SJSA1 (cell line): ENCODE measurements at places on chromosomes 6 and 20.

DNA sequence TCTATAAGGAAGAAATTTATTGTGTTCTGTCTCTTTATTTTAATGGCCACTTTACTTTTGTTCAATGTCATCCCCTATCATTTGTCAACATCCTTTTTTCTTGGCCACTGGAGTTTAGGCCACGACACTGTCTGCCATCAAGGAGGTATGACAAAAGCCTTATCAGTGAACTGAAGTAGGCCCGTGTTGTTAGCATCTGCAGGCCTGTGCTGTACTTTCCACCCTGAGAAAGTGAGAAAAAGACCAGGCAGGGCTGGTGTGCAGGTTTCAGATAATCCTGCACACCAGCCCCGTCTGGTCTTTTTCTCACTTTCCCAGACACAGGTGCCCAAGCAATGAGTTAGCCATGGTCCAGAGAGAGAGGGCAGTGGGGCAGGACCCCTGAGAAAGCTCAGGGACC, 57.6 kb downstream of the GOPC start:
- no peak for DNase-seq

- DNase-seq = no peak
Observed at GRCh38 chr20:50491926-50492634, 18.1 kb upstream of the PTPN1 start.

DNA sequence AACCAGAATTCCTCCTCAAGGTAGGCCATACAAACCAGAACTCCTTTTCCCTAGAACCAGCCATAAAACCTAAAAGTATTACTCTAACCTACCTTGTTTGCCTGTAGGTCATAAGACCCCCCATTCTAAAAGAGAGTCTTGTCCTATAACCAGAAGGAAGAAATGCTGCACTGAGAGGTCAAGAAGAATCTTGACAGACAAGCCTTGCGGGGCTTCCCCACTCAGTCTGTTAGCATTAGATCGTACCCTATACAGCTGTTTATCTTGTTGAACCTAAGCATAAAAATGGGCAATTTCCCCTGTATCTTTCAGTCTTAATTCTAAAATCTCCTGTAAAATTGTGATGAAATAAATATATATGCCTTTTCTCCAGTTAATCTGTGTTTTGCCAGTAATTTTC, 52.3 kb upstream of the HFE start:
- no peak for DNase-seq

GRCh38 chr6:36357872-36358225, 21.2 kb upstream of the BNIP5 start:
- no peak for DNase-seq
